DMS79 treated with DMSO at 0.1 percent for 48 hours (cell line): ENCODE measurements at places on chromosomes 7 and 10.

- DNase-seq: no peak
These were observed 230.5 kb upstream of the TMEM229A start for GRCh38 chr7:124263232-124263827.

DNA sequence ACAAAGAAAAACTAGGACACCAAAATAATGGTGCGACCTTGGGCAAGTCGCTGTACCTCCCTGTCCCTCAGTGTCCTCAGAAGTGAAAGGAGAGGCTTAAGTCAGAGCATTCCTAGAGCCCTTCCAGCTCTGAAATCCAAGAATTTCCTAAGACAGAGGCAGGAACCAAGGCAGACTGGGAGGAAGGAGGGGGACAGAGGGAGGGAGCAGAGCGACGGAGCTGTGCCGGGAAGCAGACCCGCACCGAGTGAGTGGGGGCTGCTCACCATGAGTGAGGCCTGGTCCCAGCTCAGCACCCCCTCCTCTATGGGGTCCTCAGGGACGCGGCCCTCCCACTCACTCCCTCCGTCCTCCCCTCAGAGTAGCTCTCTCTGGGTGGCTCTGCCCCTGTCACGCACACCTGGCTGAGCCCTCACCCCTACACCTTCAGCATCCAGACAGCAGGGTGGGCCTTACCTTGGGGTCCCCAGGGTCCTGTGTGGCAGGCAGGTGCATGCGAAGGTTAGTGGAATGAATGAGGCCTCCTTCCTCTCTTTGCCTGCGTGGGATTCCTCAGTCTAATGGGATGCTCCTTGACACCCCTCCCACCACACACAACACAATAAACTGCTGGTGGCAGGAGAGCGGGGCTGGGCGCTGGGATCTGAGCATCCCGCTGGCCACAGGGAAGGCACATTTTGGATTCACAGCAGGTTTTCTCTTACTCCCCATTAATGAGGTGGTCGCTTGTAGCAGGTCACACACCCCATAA is 4.6 kb upstream of the SMARCD3 start:
- DNase-seq: no peak

GRCh38 chr10:76301950-76302349 is 870.5 kb downstream of the LRMDA start:
- no peak for DNase-seq

DNA sequence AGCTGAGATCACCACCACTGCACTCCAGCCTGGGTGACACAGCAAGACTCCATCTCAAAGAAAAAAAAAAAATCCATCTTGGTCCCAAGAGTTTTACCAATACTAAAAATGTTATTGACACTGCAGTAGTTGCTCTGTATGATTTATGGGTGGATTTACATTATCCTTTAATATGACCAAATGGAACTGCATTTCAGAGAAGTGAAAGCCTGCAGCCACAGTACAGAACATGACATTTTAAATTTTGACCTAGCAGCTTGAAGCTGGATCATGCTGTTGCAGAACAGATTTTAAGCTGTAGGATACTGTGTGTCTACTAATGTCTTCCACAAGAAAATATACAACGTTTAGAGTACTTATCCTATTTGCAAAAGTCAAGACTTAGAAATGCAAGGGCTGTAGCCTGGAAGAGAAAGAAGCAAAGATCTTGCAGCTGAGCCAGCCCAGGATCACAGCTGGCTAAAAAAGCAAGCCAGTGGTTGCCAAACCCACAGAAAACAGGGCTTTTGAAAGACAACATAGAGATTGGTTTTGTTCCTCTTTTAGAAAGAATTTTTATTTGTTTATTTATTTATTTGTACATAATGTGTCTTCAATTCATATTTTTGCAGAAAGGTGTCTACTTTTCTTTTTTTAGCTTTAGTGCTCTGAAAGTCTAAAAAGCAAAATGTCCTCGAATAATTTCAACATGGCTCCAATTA is 55.2 kb upstream of the WNT16 start:
- no peak for DNase-seq

- DNase-seq: no peak
These were observed 1194.4 kb upstream of the SORCS1 start for GRCh38 chr10:108358912-108359311.

DNA sequence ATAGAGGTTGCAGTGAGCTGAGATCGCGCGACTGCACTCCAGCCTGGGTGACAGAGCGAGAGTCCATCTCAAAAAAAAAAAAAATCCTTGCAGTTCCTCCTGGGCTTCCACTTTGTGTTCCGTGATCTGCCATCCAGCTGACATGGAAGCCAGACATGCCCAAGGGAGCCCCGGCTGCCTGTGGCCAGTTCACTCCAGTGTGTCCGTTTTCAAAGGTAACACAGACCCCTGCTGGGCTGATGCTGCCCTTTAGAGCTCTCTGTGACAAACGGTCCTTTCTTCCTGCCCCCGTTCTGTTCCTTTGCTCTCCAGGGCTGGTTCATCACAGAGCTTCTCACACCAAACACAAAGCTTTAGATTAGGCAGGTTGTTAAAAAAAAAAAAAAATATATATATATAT is 130.8 kb downstream of the CUL2 start:
- DNase-seq: no peak

DNA sequence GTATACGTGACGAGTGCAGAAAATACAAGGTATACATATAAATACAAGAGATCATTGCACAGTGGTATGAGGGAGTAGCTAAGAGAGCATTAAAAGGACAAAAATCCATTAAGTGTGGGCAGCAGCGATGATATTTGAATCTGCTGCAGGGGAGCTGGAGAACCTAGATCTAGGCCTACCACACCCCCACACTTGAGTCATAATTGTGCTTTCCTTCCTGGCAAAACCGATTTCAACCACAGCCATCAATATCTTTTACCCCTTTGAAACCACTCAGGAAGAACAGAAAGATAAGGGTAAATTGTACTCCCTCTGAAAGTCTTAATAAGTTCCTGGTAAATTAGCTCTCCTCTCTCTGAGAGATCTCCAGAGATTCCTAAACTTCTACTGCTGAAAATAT is 345.0 kb downstream of the SORCS1 start:
- no peak for DNase-seq

DNA sequence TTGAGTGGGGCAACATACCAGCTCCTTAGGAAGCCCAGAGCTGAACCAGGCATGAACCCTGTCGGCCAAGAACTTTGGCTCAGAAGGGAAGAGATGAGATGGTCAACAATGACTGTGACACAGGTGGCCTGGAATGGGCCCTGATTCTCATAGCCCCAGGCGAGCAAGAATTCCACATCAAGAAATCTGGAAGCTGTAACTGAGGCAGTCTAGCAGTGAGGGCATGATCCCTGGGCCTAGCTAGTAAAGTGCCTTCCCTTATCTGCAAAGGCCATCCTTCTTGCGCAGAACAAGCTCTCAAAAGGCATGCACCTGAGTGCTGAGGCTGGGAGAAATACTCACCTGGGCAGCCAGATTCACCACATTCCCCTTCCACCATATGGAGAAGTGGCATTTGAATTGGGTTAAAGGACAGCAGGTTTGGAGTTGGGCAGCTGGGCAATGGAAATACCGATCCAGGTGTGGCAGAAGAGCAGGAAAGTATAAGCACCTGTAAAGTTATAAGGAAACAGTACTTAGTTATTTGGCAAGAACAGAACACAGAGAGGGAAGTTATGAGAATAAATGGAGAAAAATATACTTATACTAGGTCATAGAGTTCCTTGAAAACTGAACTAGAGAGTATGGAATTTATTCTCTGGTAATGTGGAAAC is 78.6 kb upstream of the CAPZA2 start:
- DNase-seq: no peak

DNA sequence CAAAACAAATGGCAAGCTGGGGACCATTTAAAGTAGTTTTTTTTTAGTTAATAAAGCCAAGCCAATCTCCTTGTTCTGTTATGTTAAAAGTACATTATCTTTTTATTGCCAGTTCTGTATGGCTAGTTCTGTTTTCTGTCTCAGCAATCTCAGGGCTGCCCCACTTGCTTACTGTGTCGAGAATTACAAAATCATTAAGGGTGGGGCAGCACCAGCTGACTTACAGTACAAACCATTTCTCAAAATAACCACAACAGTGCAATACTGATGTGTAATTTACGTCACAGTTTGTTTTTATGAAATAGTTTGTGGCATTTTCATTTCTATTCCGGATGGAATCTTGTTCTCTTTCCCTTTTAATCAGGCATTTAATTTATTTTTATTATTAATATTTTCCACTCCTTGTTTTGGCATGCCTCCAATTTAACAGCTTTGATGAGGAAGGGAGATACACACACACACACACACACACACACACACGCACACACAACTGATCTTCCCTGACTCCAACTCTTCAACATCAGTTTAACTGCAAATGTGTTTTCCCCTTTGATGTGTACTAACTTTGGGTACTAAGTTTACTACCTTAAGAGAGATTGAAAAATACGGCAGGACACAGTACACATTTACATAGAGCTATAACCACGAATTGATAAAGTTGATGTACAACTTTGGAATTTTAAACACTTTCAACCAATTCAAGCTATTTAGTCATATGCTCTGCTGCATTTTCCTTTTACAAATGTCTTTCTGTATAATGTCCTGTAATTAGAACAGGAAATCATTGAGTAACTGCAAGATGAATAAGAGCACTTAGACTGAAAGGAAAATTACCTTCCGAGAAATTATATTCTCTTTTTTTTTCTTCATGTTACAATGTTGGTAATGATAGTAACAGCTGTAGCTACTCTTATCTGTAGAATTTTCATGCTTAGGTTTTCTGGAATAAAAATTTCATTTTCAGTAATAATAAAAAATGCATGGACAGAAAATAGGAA is 91.5 kb downstream of the ARID5B start:
- no peak for DNase-seq

GRCh38 chr10:112799726-112800510 is 150.1 kb upstream of the TCF7L2 start:
- no peak for DNase-seq

GRCh38 chr7:44246396-44247113 is 45.8 kb downstream of the YKT6 start:
- no peak for DNase-seq

- no peak for DNase-seq
These were observed 16.1 kb upstream of the TAS2R40 start for GRCh38 chr7:143205560-143206293.
